Effector memory CD8-positive, alpha-beta T cell (primary cell): ENCODE measurements at places on chromosomes 7 and 10.

DNA sequence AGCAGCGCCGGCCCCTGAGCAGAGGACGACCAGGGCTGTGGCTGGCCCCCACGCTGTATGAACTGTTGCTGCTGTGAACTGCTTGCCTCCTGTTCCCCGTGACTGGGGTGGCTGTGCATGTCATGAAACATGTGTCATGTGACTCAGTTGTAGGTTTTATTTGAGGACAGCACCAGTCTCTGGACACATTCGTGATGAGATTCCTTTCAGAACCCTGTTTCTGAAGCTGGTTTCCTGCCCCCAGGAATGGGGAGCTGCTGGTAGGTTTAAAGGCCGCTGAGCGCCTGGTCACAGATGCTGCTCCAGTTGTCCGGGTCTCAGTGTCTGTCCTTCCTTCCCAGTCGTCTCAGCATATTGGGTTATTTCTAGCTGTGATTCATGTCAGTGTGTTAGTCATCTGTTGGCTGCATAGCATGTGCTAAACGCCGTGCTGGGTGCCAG is 79.1 kb upstream of the PPIF start:
- DNase-seq = no peak

- no peak for DNase-seq
These were observed 10.8 kb upstream of the GATA3 start for GRCh38 chr10:8043569-8044306.

GRCh38 chr7:130941322-130942210 is 207.6 kb upstream of the KLF14 start:
- peak; percentile 50 for DNase-seq

GRCh38 chr10:30973737-30974136 is 57.9 kb downstream of the ZNF438 start:
- no peak for DNase-seq

- DNase-seq = no peak
These were observed 105.5 kb upstream of the AKR1E2 start for GRCh38 chr10:4720463-4720862.

- DNase-seq = no peak
These were observed 35.3 kb downstream of the CARD11 start for GRCh38 chr7:3008386-3008785.

DNA sequence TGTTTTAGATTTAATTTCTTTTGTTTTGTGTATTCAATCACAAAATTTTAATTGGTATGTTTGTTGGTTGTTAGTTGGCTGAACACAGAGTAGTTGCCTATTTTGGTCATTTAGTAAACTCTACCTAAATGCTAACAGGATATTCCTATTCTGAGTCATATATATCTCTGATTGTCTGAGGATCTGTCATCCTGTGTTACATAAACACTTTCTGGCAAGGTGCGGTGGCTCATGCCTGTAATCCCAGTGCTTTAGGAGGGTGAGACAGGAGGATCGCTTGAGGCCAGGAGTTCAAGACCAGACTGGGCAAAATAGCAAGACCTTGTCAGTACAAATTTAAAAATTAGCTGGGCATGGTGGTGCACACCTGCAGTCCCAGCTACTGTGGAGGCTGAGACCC is 178.6 kb downstream of the PLCE1 start:
- DNase-seq = no peak

- no peak for DNase-seq
These were observed 116.4 kb upstream of the HGF start for GRCh38 chr7:81886211-81886764.

DNA sequence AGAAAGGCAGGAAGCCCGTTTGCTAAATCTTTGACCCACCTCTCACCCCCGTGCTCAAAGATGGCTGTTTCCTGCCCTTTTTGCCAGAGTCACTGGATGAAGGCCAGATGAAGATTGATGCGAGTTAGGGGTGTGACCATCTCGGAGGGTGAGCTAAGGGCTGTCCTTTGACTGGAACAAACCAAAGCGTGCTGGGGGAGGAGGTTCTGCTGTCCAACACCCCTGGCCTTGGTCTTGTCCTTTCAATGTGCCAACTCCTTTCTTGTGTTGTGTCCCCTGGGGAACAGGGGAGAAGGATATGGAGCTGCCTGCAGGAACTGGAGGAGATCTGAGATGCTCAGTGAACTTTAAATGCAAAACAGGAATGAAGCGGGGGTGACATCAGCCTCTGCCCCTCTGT is 90.3 kb upstream of the ADAM12 start:
- no peak for DNase-seq

DNA sequence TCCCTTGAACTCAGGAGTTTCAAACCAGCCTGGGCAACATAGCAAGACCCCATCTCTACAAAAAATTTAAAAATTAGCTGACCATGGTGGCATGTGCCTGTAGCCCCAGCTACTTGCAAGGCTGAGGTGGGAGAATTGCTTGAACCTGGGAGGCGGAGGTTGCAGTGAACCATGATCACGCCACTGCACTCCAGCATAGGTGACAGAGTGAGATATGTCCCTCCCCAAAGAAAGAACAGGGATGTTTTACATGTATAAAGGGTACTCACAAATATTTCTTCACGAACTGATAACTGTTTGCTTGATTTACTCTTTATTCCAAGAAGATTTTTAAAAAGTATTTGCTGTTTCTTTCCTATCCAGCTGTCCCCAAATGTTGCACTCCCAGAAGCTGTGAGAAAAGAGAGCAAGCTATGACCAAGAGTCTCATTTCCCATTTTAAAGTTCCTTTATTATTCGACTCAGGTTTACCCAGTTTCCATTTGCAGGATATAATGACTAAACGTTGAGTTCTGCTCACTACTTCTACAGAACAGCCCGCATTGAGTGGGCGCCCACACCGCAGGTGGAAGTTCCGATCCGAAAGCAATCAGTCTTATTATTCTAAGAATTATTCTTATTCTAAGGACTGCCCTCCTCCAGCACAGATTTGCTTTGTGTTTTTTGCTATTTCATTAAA is 90.7 kb downstream of the APBB1IP start:
- DNase-seq = no peak

DNA sequence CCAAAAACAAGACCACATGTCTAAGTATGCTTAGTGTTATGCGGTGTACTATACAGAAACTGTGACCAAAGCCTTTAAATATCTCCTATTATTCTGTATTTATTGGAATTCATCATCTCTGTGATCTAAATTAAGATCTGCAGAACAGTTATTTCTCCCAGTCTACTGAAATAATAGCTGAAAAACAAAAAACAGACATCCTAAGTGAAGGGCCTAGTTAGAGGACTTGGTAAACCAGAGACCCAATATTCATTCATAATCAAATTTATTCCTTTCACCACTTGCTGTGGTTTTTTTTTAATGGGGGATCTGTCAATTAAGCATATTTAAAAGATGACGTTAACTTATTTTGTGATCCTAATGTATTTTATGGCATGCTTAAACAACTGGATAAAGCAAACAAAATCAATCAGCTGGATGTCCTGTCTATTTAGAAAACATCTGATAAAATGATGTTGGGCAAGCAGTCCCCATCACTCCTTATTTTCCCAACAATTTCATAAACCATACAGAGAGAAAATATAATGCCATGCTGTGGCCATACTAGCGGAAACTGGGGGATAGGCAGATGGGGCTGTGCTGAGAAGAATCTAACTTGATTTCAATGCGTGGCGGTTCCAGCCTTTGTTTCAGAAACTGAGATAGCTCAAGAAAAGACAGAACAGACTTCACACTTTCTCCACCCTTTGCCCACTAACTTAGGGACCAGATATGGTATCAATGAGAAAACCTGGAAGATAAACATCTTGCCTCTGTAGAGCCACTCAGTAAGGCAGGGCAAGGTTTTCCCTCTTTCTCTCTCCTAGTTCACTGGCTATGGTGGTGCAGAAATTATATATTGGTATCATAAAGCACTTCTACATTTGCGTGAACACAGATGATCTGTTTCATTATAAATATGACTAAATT is 32.9 kb downstream of the ICA1 start:
- DNase-seq = no peak

GRCh38 chr7:7524121-7524520 is 11.6 kb downstream of the COL28A1 start:
- DNase-seq = no peak

GRCh38 chr7:92997152-92997551 is 120.6 kb downstream of the SAMD9 start:
- no peak for DNase-seq

GRCh38 chr10:62127975-62128374 is 140.7 kb downstream of the RTKN2 start:
- DNase-seq = no peak

DNA sequence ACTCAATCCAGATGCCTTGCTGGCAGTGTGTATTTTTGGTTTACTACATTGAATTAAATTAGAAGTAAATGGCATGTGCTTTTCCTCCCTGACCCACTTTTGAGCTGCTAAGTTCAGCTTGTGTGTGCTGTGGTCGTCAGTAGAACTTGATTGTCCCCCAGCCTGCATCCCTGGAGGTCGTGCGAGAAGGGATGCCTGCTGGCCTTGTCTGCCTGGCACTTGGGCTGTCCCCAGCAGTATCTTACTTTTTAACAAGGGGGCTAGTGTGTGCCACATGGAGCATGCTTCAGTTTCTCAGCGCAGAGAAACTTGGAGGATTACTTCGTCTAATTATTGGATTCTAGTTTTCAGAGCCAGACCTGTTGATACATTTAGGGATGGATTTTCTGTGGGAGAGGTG is 80.2 kb downstream of the ADCY1 start:
- no peak for DNase-seq

- no peak for DNase-seq
These were observed 117.6 kb downstream of the LRRC4 start for GRCh38 chr7:127913686-127914085.

- DNase-seq = no peak
These were observed 18.0 kb upstream of the STARD3NL start for GRCh38 chr7:38160003-38160571.
